Epithelial cell of prostate (primary cell): ENCODE measurements at places on chromosomes 5 and 9.
A peak's percentile ranks its signal among the peaks of the same experiment; 100 is the strongest.

DNA sequence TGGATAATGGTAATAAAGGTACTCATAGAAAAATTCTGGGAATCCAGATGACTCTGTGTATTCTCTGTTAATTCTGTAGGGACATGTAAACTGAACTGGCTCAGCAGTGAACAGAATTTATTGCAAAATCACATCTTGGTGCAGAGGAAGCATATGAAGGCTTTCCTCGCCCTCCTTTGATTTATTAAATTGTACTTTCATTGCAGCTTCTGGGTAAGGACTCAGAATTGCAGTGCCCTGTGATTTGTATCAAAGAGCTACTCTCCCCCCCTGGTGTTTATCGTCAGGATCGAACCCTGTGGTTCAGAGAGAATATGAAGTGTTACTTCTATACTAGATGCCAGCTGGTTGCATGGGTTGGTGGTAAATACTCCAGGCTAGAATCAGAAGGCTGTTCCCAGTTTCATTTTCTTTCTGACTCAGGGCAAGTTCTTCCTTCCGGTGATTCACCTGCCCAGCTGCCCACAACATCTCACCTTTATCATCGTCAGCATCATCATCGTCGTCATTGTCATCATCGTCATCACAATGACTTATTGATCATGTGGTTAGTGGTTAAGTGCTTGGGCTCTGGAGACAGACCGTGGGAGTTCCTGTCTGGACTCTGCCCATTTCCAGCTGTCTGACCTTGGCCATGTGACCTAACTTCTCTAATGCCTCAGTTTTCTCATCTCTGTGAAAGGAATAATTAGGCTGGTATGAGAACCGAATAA lies 238.8 kb downstream of the ARHGAP26 start:
- peak; percentile 100 for DNase-seq

DNA sequence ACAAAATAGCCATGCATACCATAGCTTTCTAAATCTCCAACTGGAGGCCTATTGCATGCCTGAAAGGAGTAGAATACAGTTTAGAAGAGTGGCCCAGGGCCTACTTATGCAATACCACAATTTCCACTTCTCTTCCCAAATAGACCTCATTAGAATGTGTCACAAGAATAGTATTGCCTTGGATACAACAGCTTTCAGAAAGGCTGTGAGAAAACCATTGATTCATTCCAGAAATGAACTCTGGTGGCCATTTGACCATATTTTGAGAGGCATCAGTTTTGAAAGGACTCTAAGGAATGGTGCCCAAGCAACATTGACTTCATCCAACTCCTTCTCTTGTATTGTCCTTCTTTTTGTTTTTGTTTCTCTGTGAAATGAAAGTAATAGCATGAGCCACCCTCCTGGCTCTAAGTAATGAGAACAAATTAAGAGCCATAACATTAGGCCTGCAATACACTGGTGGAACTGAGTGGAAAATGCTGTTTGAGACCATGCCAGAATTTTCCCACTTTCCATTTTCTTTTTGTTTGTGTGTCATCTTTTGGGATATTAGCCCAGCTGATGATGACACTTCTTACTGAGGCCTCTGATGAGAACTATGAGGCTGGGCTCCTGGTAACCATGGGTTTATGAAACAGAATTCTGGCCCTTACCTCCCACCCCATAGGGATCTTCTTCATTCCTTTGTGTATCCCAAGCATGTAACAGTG lies 90.2 kb downstream of the TMEM174 start:
- DNase-seq: no peak

- DNase-seq: peak; percentile 34
These were observed 68.2 kb downstream of the NR2F1-AS1 start for GRCh38 chr5:93512799-93513198.

DNA sequence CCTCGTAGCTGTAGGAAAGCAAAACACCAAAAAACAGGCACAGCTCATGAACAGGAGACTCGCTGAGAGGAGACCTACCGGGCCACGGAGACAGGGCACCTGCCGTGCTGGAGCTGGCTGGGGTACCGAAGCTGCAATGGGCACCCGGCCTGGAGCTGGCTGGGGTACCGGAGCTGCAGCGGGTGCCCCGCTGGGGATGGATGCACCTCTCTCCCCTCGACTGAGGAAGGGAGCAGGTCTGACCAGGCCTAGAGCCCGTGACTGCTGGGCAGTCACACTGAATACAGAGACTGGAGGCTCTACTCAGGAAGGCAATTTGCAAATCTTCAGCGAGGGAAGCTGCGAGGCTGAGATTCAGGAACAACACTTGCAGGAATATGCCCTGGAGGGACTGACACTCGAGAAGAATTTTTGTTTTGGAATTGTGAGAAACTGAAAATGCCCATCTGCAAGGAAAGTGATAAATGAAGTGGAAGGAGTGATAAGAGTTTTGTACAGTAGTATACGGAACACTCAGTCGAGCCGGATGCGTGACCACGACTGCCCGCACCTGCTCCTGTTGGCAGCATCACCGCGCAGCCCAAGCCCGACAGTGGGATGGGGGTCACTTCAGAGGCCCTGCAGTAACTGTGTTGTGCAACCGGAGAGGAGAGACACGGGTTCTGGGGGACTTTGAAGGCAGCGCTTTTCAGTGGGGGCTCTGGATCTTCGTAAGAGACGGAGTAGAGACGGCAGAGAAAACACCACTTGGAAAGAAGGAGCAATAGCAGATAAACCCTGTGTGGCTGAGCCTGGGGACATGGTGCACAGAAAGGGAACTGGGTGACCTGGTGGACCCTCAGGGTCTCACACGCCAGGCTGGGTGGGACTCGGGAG lies 27.9 kb upstream of the LPCAT1 start:
- DNase-seq: no peak

DNA sequence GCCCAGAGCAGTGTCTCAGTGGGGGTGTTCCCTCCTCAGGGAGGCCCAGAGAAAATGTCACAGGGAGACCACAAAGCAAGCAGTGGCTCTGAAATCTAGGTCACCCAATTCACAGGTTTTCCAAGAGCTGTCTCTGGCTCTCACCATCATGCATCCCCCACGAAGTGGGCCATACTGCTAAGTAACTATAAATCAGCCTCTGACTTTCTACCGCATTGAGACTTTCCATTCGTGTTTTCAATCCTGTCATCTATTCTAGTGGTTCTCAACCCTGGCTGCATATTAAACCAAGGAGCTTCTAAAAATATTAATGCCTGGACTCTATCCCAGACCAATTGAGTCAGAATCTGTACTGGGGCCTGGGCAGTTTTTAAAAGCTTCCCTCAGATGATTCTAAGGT lies 2.0 kb upstream of the C1QTNF3 start:
- DNase-seq: no peak

- no peak for DNase-seq
These were observed 235.2 kb upstream of the DAB2 start for GRCh38 chr5:39660020-39660419.
